ENCODE measurements at places on chromosomes 2 and 18. TPM values are rescaled to one million over a fixed set of nuclear protein-coding genes. Genes with fewer than 3 reads are reported as not detected.

AMER3 gene
- total RNA-seq, result not detected

FMNL2 gene
- total RNA-seq, result 0.94 TPM

GMPPA gene
- total RNA-seq, result 45.2 TPM

FRZB gene
- not detected for total RNA-seq

NPAS2 gene
- total RNA-seq, result 2.1 TPM

SH3RF3 gene
- total RNA-seq, result 2.2 TPM

SH2D6 gene
- total RNA-seq, result 1.5 TPM

IGFBP5 gene
- total RNA-seq, result not detected

DSG3 gene
- total RNA-seq, result not detected

SCN3A gene
- total RNA-seq, result not detected

PLA2R1 gene
- total RNA-seq, result not detected

THSD7B gene
- not detected for total RNA-seq

CD8B2 gene
- not detected for total RNA-seq

REG3G gene
- not detected for total RNA-seq

DNA sequence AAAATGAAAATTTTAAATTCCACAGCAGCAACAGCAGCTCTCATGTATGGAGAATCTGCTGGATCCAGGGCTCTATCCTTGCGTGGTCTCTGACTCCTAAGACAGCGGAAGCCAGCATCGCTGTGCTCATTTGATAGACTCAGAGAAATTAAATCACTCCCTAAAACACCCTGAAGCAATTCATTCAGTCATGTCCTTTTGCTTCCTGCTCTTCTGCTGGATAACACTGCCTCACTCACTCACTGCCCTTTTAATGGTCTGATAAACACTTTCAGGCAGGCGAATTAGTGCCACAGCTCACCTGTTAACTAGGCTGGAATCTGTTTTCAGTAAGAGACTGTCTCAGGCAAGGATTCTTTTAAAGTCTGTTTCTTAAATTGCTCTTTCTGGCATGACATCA, 10.0 kb downstream of the WIPF1 start:
- DNase-seq, result no peak

DNA sequence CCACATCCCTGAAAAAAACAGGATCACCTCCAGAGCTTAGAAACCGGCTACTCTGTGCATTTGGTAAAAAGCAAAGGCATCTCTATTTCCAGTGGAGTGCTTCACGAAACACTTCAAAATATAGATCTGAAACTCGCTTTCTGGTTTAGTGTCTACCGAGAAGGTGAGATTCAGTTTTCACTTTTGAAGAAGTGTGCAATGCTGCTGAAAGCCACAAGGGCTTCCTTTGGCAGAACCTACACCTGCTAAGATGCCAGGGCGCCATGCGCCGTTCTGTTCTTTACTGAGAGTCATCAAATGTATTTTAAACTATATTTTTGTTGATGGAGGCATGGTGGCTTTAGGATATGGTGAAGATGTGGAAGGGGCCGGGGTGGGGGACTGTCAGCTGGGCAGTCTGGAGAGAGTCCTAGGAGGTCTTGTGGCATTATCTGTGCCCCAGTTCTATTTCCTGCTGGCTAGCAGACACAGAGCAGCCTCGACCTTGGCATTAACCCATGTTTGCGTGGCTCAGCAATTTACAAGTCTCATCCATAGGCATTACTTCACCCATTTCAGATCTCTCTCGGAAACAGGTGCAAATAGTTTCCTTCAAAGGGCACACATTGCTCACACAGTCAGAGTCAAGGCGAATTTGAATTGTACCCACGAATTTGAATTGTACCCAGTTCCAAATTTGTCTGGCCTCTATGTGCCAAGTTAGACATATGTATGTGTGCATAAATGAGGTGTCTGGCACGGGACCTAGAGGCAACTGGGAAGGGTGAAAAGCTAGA, 46.7 kb upstream of the KCNF1 start:
- peak; percentile 9 for DNase-seq

- DNase-seq, result no peak
Measured at GRCh38 chr2:105409717-105410116, 10.9 kb upstream of the FHL2 start.

DNA sequence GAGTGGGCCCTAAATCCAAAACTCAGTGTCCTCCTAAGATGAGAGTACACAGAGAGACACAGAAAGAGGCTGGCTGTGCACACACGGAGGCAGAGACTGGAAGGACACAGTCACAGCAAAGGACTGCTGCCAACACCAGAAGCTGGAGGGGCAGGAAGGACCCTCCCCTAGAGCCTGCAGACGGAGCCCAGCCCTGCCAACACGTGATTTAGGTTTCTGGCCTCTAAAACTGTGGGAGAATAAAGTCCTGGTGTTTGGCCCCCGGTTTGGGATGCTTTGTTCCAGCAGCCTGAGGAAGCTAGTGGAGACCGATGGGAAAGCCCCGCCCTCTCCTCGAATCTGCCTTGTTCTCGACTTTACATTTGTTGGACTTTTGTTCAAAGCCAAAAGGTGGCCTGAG, 10.6 kb downstream of the CNDP1 start:
- DNase-seq, result no peak

DNA sequence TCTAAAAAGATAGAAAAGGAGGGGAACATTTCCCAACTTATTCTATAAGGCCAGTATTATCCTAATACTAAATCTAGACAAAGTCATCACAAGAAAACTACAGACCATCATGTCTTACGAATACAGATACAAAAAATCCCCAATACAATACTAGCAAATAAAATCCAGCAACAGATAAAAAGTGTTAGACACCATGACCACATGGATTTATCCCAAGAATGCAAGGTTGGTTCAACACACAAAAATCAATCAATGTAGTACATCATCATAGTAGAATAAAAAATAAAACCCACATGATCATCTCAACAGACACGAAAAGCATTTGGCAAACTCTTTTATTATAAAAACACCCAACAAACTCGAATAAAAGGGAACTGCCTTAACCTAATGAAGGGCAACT, 18.5 kb downstream of the SLC66A2 start:
- DNase-seq, result no peak

- DNase-seq, result no peak
Measured at GRCh38 chr2:48483916-48484315, 46.0 kb upstream of the STON1 start.

DNA sequence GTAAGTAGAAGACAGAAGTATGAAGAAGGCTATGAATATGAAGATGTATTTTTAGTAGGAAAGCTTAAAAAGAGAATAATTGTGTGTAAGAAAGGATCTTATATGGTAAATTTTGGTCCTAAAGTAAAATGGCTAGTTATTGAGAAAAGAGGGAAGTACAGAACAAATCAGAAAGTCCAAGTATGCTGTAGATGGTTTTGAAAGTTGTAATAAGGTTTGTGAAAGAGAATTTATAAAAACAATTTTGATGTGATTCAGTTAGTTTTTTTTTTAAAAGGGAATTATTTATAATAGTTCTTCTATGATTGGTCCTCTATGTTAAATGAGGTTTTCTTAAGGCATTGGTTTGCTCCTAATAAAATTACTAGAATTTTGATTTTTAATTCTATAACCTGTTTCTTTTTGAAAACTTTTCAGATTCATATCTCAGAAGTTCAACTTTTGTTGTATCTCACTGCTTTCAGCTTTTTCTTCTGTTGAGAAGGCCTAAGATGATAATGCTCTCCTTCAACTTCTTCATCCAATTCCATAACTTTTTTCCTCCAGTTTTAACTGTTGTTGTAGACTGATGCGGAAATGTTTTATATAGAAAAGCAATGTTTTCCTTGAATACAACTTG, 322.7 kb downstream of the NOL4 start:
- no peak for DNase-seq

DNA sequence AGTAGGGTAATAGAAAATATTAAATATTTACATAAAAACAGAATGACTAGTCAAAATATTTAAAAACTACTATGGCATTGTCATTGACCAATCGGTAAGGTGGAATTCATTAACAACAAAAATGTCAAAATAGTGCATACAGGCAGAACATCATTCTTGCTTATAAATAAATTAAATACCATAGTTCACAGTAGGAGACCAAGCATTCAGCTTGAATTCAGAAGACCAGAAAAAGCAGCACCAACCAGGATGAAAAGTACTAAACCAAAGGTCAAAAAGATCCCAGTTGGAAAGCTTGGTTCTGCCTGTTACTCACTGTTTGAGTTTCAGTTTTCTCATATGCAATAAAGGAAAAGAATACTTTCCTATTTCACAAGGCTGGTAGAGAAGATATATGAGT, 244.3 kb downstream of the OSR1 start:
- DNase-seq, result no peak

GRCh38 chr18:48142994-48143393, 212.5 kb upstream of the SMAD2 start:
- no peak for DNase-seq

- no peak for DNase-seq
Measured at GRCh38 chr2:158120102-158120501, 18.4 kb downstream of the UPP2 start.

GRCh38 chr2:95401480-95401879, 1.0 kb upstream of the FAHD2A start:
- DNase-seq, result no peak

- peak; percentile 52 for DNase-seq
Measured at GRCh38 chr2:39437522-39438296, 624 bp upstream of the MAP4K3 start.

GRCh38 chr2:26769089-26769761, 5.1 kb downstream of the SLC35F6 start:
- DNase-seq, result no peak

GRCh38 chr2:132670496-132671150, 618 bp upstream of the LYPD1 start:
- DNase-seq, result no peak

GRCh38 chr2:42060028-42060427, 12.2 kb downstream of the PKDCC start:
- no peak for DNase-seq

DNA sequence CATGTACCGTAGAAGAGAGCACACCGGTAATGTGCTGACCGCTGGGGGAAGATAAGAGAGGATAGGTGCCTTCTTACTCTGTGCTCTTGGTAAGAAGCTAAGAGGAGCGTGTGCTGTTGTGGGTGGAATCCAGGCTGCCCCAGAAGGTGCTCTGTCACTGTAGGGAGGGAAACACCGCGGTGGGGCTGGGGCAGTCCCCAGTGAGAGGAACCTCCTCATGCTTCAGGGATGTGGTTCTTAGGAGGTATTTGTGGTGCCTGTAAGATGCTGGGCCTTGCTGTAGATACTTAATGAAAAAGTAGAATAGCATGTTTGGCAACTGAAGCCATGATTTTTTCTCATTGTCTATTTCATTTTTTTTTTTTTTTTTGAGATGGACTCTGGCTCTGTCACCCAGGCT, 1.1 kb downstream of the COLEC11 start:
- DNase-seq, result no peak

GRCh38 chr2:20225294-20226151, 593 bp upstream of the SDC1 start:
- no peak for DNase-seq

DNA sequence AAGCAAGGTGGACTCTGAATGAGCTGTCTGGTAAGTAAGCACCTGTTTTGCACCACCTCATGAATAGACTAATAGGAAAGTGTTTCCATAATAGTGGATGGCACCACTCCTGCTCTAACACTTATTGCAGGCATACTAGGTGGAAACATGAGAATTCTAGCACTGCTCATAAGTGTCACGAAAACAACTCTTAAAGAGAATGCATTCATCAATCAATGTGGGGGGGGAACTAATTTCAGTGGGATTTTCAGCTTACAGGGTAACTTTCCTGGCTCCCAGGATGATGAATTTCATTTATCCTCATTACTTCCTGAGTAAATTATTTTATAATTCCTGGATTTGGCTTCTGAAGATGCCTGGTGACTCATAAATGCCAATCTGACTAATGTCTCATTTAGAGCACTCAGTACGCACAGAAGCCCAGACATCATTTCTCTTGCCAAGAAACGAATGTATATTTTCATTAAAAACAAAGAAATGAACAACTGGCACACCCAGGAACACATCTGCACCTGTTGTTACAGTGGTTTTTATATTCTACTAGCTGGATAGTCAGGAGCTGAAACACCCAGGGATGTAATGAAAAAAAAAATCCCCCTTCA, 129.6 kb downstream of the PID1 start:
- DNase-seq, result no peak

DNA sequence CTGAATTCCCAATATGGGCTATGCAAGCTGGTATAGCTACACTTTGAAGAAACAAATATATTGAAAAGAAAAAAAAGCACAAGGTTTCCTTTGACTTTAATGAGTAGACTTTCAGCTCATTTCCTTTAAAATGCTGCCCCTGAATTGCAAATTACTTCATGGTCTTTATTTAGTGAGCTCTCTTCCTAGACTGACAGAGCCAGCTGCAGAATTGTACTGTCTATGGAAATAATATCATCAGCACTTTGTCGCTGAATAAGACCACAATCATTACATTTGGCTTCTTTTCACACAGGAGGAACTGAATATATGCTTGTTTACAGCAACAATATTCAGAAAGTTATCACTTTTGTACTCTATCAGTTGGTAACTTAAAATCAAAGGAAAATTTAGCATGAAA, 41.7 kb downstream of the ARL5A start:
- DNase-seq, result no peak

GRCh38 chr18:3671176-3671575, 221.2 kb downstream of the TGIF1 start:
- DNase-seq, result no peak

- no peak for DNase-seq
Measured at GRCh38 chr2:239245872-239246721, 154.7 kb downstream of the HDAC4 start.

- no peak for DNase-seq
Measured at GRCh38 chr2:36741188-36741837, 44.8 kb downstream of the VIT start.

- no peak for DNase-seq
Measured at GRCh38 chr2:78416625-78417300, 608.7 kb upstream of the REG3G start.

DNA sequence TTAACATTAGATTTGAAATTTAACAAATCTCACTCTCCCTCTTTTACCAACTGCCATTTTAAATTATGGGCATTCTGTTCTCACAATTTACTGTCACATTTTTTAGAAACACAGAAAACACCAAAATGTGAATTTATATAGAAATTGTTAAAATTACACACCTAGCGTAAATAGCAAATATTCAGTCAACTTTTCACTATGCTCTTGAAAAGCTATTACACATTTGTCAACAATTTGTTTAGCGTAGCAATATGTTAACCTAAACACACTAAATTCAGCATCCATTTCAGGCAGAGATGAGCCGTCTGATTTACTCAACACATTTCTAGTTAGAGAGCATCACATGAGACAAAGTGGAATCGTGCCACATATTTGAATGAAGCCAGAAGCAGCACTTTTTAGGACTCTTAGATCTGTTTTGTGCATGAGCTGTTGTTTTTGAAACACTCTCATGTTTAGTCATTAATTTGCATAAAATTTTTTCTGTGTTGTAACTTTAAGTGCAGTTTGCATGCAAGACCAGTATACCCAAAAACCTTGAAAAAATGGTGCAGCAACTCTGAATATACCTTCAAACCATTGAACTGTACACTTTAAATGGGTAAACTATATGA, 8.2 kb downstream of the TTC32 start:
- no peak for DNase-seq

All from CD4-positive, alpha-beta memory T cell (primary cell).